ENCODE measurements at places on chromosomes 12 and 14.

DNA sequence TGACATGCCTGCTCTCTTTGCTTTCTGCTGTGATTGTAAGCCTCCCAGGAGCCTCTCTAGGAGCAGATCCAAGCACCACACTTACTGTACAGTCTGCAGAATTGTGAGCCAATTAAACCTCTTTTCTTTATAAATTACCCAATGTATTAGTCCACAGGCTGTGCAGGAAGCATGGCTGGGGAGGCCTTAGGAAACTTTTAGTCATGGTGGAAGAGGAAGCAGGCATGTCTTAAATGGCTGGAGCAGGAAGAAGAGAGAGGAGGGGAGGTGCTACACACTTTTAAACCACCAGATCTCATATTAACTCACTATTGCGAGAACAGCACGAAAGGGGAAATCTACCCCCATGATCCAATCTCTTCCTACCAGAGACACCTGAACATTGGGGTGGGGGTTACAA, 108.9 kb downstream of the DERA start:
- no peak for DNase-seq

- no peak for DNase-seq
Observed at GRCh38 chr14:53668897-53669296, 287.7 kb downstream of the BMP4 start.

DNA sequence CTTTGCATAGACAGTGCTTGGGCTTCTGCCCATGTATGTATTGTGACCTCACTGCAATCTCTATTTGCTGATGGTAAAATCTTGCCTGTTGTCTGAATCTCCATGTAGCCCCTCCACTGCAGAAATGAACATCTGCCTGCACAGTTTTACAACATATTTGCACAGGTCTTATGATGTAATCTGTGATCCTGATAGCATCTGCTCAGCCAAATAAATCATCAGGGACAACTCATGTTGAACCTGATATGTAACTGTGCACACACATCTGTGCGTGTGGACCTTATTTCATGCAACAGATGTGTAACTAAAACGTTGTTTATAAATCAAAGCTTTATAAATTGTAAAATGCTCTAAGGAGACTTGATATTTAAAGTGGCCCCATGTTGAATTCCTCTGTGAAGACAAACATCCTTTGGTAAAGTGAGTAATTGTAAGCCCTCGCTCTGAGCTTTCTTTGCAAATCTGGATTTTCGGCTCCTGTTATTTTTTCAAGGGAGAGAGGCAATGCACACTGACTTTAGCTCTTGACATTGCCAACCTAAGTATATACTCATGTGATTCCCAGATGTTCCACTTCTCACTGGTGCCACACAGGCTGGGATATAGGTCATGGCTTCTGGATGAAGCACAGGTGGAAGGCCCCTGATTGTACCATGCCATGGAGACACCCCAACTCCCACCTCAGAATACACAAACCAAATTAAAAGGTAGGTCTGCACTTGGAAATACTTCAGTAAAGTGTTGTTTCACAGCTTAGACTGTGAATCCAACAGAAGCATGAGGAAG, 371.3 kb downstream of the GRIN2B start:
- no peak for DNase-seq

DNA sequence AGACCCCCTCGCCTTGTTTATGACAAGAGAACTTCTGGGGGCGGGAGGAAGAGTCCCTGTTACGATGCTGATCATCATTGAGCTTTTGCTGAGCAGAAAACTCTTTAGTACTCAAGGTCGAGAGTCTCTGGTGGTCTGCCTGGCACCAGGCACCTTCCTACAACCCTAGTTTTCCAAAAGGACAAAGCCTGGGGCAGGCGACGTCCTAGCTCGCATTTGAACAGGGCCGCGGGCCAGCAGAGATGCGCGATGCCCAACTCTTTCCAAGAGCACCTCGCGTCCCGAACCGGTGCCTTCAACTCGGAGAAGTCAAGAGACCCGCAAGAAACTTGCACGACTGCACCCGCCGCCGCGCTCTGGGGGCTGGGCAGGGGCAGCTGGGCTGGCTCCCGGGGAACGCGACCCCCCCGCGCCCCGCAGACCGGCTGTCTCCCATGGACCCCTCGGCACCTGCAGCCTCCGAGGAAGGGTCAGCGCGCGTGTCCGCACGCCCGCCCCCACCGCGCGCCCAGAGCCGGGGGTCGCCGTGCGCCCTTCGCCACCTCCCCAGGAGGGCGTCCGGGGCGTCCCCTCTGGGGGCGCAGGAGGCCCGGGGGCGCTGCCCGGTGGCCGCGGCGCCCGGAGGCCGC, 377 bp upstream of the BCL7A start:
- no peak for DNase-seq

GRCh38 chr14:74194506-74195274, 44.6 kb upstream of the VSX2 start:
- no peak for DNase-seq

GRCh38 chr12:83434600-83434999, 747.9 kb downstream of the TMTC2 start:
- no peak for DNase-seq

GRCh38 chr12:129776977-129777667, 126.7 kb downstream of the TMEM132D start:
- DNase-seq: no peak
